ENCODE measurements at places on chromosomes 2 and 18. TPM values are rescaled to one million over a fixed set of nuclear protein-coding genes. Genes with fewer than 3 reads are reported as not detected.

DNA sequence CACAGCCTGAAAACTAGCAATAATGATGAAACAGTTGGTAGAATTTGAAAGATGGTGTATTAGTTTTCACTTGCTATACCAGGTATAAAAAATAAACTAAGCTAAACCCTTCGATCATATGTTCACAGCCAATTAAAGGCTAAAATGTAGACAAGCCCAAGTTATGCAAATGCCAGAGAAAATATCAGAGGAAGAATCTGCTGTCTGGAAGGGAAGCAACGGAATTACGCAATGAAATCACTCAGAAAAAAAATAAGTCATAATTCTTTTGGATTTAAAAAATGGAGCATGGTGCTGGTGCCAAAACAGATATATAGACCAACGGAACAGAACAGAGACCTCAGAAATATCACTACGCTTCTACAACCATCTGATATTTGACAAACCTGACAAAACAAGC is 108.3 kb downstream of the ARL4C start:
- no peak for DNase-seq

GRCh38 chr2:221943076-221943810 is 355.6 kb downstream of the PAX3 start:
- peak; percentile 12 for DNase-seq

SERPINB2 gene
- 82.1 TPM for total RNA-seq

REG1B gene
- total RNA-seq: not detected

DNA sequence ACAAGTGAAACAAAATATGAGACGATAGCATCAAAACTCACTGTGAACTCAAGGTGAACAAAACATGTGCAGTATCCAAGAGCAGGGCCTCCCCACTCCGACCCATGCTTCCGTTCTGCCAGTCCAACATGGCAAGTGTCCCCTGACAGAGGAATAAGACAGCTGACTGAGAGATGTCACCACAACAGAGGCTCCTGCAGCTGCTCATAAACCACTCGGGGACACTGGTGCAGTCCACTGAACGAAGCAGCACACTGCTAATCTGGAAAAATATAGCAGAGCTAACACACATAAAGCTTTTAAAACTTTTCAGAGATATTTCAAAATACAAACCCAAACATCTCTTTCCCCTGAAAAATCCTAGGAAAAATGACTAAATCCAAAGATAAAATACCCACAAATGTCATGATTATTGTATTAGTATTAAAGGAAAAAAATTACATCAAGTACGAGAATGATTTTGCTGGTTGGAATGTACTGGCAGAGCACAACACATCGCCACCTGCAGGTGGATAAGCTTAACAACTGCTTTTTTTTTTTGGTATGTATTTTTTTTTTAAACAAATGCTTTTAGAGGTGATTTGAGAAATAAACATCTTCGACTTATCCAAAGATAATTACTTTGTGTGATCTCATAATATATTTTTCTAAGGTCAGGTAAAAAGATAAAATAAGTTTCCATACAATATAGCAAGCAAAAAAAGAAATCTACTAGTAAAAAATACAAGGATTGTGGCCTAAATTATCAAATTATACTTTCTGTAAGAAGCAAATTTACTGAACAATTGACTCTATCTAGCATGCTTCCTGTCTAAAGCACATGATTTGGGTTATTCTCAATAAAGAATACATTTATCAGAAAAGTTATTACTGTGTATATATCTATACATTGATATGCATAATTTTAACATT is 18.6 kb downstream of the THADA start:
- DNase-seq: peak; percentile 51

DNA sequence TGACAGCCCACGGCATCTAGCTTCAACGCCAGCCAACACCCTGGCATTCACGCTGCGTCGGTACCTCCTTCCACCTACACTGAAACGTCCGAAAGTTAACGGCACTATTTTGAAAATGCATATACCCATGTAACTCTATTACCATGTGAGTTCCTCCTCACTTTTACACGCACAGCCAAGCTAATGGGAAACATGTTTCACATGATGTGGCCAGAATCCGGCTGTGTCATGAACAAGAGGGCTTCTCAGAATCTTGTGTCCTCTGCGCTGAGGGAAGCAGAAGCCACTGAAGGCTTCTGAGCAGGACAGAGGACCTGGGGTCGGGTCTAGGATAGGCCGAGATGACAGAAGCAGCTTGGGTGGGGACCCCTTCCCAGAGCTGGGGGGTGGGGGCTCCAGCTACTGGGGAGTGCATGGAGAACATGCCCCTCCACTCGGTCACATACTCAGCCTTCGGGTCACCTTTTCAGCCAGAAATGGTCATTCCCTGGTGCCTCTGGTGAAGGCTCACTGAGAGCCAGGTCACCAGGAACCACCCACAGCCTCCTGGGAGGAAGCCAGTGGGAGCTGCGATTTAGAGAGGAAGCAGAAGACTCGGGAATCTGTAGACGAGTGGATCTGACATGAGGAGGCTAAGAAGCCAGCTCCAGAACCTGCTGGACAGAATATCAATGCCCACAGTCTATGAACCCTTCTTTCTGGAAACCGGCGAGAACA is 41.5 kb downstream of the HDAC4 start:
- DNase-seq: no peak
